Stimulated activated CD8-positive, alpha-beta memory T cell treated with anti-CD3 and anti-CD28 coated beads, Interleukin-7, amount 100 ng/mL, for 1 hour (primary cell): ENCODE measurements at places on chromosomes 2 and 18.

GRCh38 chr2:175439416-175439815, 257.9 kb upstream of the ATP5MC3 start:
- no peak for DNase-seq

DNA sequence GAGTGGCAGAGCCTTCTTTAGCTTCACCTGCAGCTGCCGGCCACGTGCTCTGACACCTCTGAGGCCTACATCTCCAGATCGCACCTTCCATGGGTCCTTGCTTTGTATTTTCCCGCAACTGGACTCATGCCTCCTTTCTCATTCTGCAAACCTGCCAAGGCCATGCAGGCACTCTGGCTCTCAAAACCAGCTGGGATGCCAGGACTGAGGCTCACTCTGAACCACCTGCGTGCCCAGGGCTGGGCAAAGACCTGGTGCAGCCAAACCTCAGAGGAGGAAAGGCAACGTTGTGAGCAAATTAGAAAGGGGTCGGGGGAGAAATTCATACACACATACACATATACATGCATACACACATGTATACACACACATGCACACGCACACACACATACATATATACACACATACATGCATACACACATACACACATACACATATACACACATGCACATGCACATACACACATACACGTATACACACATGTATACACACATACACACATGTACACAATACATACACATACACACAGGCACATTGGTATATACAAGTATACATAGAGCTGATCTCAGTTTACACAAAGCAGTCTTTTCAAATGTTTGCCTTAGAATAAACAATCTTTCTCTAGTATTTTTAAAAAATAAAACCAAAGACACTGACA, 125.2 kb downstream of the RTP5 start:
- no peak for DNase-seq

GRCh38 chr2:80560326-80560725, 255.8 kb upstream of the LRRTM1 start:
- DNase-seq = no peak

- DNase-seq = no peak
Measured at GRCh38 chr18:5091741-5092140, 105.3 kb downstream of the AKAIN1 start.

DNA sequence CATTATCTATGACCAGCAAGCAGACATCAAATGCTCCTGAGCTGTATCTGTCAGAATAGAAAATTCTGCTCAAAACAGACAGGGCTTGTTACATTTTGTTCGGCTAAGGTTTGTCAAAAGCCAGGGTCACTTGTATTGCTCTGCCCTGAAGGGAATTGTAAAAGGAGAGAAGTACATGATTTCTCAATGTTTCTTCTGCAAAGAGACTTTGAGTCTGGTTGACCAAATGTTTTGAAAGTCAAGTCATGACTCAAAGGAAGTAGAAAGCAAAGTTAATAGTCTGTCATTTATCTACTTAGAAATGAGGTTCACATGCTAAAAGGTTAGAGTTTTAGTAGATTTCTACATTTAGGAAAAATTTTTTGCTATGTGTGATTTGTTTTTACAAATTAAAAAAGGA, 1624.1 kb upstream of the ZEB2 start:
- no peak for DNase-seq

- no peak for DNase-seq
Measured at GRCh38 chr2:105950521-105951383, 206.0 kb downstream of the NCK2 start.

- no peak for DNase-seq
Measured at GRCh38 chr2:187126247-187127005, 277.5 kb upstream of the ZSWIM2 start.
